Right ventricle myocardium superior (tissue), 1 donor: ENCODE measurements at places on chromosomes 1 and 21.
A peak's percentile ranks its signal among the peaks of the same experiment; 100 is the strongest.

- DNase-seq: no peak
Observed at GRCh38 chr1:39342776-39343175, 138.3 kb downstream of the MACF1 start.

- no peak for DNase-seq
Observed at GRCh38 chr1:98926597-98926996, 78.1 kb downstream of the PLPPR5 start.

GRCh38 chr1:93778457-93778856 is 96.8 kb upstream of the BCAR3 start:
- DNase-seq: no peak

DNA sequence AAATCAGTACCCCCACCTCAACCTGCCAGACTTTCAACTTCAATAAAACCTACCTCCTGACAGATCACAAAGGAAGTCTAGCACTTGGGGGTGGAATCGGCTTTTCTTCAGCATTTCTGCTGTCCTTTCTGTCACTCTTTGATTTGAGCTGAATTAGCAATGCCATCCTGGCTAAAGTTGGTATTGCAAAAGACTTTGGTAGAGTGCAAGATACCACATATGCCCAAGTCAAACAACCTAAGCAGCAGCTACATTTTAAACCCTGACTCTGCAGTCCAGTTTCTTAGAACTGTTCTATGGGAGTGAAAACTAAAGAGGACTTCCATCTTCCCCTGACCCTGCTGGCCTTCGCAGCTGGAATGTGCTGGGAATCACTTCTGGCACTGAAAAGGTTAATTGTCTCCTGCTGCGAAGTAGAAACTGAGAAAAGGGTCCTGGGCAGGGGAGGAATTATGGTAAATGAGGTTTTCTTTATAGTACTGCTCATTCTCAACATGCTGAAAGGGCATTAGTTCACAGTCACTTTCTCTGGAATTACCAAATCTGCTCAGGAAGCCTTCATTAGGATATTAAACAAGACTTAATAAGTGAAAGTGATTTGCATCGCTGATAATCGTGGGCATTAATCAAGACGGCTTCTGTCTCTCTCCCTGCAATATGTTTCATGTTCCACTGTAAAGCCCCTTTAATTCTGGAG is 126.2 kb upstream of the SMYD2 start:
- no peak for DNase-seq

GRCh38 chr1:199170711-199171110 is 531.9 kb downstream of the PTPRC start:
- no peak for DNase-seq

- no peak for DNase-seq
Observed at GRCh38 chr21:32587651-32588050, 2.3 kb upstream of the TCP10L start.

DNA sequence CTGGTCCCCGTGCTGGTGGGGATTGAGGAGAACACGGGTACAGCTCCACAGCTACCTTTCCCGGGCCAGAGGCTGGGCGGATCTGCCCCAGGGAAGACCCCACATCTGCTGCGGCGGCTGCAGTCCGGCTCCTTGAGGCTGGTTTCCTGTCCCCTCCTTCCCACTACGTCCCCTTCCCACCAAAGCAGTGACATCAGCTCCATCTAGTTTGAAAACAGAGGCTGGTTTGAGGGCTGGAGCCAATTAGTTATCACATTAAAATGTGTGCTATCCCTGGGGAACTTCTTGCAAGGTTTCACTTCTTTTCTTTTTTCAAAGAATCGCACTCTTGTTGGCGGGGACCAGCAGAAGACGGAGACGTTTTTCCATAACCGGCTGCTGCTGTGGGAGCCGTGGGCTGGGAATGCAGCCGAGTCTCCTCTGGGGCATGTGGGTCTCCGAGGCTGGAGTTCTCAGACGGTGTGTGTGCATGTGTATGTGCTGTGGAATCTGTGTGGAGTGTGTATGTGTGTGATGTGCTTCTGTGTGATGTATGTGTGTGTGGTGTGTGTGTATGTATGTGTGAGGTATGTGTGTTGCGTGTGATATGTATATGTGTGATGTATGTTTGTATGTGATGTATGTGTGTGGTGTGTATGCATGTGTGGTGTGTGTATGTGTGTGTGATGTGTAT is 8.9 kb upstream of the PCBP3 start:
- DNase-seq: no peak

DNA sequence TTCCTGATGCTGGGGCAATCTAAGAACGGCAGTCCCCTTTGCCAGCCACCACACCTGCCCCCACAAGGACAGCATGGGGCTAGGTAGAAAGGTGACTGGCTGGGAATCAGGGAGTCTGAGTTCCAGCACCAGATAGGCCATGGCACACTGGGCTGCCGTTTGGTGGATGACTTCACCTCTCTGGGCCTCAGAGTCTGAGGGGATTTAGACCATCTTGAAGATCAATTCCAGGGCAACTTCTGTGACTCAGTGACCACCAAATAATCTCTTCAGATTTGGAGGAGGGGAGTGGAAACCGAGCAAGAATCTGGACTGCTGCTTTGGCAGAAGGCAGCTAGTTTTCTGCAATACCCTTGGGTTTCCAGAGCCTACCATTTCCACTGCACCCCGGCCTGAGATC is 92.1 kb upstream of the EDN2 start:
- no peak for DNase-seq

GRCh38 chr1:20787840-20788795 is 1.0 kb upstream of the HP1BP3 start:
- no peak for DNase-seq

DNA sequence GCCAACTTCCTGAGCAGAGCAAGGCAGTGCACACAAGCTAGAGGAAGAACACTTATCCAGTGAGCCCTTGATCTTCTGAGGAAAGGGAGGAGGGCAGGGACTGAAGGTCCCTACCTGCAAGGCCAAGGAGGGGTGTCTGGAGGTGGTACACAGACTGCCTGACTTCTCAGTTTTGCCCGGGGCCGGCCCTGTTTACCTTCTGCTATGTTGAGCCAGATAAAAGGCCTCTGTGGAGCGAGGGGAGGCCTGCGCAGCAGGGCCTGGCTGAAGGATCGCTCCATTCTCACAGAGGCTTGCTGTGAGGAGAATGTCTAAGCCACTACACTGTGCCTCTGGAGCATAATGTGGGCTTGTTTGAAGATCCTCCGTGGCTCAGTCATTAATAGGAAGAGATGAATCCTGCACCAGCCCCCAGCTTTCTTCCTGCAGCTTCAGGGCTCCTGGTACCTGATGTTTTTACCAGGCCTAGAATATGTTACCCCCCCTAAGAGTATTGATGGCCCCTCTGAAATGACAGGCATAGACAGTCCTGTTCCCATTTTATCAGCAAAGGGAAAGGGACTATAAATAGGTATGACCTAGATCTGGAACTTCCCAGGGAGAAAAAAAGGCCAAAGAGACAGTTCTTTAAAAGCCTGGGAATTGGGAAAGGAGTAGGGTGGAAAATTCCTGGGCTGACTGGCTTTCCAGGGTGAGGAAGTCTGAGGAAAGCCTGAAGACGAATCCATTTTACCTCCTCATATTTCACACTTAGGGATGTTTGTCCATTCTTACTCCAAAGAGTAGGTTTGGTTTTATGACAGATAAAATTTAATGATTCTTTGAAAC is 4.7 kb downstream of the POGK start:
- DNase-seq: no peak

GRCh38 chr1:84613026-84613425 is 38.8 kb upstream of the CTBS start:
- DNase-seq: no peak

GRCh38 chr1:156414461-156415064 is 45.6 kb downstream of the RHBG start:
- DNase-seq: peak; percentile 30

- peak; percentile 65 for DNase-seq
Observed at GRCh38 chr1:229199261-229200243, 71.4 kb upstream of the RAB4A start.

GRCh38 chr1:86811142-86811924 is 102.6 kb downstream of the SELENOF start:
- DNase-seq: no peak

DNA sequence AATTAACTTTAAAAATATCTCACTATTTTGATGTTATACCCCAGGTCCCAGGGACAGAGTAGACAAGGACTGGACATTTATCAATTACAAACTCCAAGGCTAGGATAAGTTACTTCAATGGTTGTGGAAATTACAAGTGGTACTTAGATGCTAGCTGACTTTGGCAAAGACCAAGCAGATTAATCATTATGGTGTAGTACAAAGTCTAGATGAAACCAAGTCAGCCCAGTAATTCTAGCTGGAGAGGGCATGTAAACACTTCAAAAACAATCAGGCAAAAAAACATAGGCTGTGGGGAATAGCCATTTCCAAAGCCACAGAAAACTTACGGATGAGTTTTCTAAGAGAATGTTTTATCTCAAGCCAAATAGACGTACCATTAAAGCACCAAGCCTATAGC is 124.5 kb downstream of the TSEN15 start:
- DNase-seq: no peak

- no peak for DNase-seq
Observed at GRCh38 chr1:114103992-114104391, 49.7 kb downstream of the SYT6 start.

- DNase-seq: no peak
Observed at GRCh38 chr1:5164158-5164557, 509.7 kb downstream of the AJAP1 start.

DNA sequence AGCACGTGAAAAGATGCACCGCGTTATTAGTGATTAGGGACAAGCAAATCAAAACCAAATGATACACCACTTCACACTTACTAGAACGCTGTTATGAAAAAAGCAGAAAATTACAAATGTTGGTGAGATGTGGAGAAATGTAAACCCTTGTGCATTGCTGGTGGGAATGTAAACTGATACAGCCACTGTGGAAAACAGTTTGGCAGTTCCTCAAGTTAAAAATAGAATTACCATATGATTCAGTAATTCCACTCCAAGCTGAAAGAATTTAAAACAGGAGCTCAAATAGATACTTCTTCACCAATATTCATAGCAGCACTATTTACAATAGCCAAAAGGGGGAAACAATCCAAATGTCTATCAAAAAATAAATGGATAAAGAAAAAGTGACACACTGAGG is 10.3 kb upstream of the EVI5 start:
- DNase-seq: no peak

GRCh38 chr1:84208935-84209334 is 64.9 kb downstream of the PRKACB start:
- DNase-seq: no peak

DNA sequence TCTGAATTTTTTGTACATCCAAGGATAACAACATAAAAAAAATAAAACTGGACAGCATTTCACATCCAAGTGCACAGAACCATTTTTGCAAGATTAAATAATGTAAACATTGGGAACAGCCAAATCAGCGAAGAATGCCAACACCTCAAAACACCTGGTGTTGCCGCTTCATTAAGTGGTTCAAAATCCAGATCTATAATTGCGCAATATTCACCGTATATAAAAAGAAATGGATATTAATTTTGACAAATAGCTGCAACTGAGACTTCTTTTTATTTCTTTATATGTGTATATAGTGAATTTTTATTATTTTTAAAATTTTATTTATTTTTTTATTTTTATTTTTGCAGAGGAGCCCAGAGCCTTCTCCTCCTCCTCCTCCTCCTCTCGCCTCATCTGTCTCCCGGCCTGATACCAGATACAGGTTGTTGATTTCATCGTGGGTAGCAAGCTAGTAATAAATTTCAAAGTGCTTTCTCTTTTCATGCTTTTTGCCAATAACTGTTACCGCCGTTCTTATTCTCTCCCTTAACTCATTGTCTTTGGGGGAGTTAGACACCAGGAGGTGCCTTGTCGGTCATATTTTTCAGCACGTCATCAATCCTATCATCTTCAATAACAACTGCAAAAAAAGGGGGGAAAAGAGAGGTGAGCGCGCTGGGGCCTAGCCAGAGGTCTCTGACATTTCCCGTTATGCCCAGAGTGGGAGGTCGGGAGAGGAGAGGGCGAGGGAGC is 2.7 kb downstream of the CAMK2N1 start:
- DNase-seq: no peak

DNA sequence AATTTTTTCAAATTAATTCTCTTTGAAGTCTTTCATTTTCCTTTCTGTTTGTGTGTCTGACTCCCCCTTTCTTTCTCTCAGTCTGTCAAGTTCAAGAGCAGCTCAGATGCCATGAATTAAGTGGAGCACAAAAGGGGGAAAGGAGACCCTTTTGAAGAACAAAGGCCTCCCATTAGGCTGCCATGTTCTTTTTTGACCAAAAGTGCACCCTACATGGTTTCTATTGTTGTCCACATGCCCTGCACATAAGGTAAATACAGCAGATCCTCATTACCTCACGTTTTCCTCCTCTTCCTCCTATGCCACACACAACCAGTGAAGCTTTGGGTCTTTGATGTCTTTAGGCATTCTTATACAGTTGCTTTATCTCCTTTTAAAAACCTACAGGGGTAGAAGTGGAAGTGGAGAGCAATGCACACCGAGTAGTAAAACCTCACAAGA is 47.7 kb downstream of the POU2F1 start:
- no peak for DNase-seq

GRCh38 chr1:116273042-116273783 is 99.8 kb upstream of the ATP1A1 start:
- peak; percentile 77 for DNase-seq

- DNase-seq: no peak
Observed at GRCh38 chr1:184455786-184456185, 69.0 kb downstream of the C1orf21 start.

DNA sequence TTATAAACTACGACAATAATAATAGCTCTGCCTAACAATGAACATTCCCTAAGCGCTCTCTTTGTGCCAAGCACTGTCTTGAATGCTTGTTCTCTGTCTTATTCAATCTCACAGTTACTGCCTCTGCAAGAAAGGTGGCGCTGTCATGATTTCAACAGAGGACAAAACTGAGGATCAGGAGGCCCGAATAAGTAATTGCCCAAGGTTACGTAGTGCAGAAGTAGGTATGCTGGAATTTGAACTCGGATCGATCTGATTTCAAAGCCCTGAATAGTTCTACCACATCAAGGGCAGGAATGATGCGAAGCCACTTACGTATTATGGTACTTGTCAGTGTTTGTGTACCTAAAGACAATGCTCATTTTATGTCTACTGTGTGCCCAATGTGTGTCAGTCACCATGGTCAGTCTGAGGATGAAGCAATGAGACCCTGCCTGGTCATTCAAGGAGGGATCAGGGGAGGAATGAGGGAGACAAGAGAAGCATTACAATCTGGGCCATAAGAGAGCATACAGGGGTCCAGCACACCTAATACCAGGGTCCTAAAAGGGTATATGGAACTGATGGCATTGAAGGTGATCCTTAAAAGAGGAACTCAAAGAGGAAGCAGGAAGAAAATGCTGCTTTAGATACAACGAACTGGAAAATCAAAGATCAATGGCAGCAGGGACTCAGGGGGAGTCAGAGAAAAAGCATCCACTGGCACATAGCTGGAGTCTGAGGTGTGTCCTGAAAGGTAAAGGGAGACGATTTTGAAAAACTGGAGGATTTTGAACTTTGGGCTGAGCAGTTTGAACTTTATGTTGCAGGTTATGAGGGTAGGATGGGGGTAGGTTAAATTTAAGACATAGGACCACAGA is 389.2 kb downstream of the PLPP3 start:
- DNase-seq: no peak

- DNase-seq: no peak
Observed at GRCh38 chr1:21216835-21217811, 40.4 kb upstream of the EIF4G3 start.
